Nucleus accumbens (tissue), 56 donors: ENCODE measurements at places on chromosomes 2 and 18.

DNA sequence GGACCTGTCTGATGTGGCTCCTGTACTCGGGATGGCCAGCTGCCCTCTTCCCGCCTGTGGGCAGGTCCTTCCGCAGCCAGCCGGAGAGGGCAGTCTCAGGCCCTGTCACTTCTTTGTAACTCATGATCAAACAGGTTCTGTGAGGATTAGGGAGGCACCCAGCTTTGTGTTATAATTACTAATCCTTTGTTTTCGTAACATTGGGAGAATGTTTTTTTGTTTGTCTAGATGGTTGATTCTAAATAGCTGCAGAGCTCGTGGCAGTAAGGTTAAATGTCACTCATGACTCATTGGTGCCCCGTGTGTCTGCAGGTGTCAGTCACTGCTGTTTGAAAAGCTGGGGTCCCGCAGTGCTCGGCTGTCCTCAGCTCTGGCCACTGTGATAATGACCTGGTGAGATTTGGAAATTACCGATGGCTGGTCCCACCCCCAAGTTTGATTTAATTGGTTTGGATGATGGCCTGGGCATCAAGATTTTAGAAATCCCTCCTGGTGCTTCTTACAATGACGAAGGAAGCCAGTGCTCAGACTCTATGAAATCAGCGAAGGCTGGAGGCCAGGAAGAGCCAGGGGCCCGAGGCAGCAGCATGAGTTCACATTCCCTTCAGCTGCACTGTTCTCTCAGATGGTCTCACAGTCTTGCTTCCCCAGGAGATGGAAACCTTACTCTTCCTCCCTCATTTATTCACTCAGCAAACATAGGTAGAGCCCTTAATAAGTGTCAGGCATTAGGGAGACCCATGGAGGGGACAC is 172.8 kb downstream of the VAPA start:
- DNase-seq = no peak

GRCh38 chr18:29218091-29218490 is 1041.2 kb upstream of the CDH2 start:
- DNase-seq = no peak

DNA sequence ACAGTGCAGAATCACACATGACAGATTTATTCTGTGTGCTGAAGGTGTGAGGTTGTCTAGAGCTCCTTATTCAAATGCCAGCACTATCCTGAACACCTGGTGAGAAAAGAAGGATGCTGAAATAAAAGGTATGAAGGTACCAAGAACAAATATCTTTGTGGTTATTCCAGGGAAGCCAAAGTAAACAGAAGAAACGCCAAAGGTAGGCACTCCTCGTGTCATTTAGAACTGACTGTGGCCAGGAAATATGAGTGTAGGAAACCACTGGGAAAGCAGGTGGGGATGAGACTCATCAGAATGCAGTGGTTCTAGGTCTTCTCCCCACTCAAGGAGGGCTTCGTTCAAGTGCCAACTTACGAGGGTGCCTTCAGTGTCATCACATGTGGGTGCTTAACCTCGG is 80.8 kb downstream of the KIF5C start:
- DNase-seq = no peak

- no peak for DNase-seq
These were observed 147.6 kb upstream of the HDAC4 start for GRCh38 chr2:239548451-239548871.

- no peak for DNase-seq
These were observed 380.2 kb downstream of the TXNL1 start for GRCh38 chr18:56258178-56258577.

DNA sequence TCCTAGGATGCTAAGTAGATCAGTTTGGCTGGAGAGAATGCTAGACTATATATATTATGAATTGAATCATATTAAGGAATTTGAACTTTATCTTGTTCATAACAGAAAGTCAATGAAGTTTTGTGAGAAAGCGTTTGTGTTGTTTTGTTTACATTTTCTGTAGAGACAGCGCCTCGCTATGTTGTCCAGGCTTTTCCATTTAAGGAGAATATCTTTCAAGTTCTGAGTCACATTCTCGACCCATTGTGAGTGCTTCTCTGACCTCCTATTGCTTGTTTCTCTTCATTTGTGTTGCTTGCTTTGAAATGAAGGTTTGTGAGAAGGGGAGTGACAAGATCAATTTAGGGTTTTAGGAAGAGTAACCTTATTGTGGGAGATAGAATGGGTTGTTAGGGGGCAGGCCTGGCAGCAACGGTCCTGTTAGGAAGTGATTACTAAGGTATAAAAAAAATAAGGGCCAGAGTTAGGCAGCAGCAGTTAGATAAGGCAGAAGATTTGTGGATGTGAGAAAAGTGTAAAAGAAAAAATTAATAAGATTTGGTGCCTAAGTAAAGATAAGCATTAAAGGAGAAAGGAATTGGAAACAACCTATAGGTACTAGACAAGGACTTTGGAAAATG is 47.6 kb upstream of the ACVR1 start:
- no peak for DNase-seq

DNA sequence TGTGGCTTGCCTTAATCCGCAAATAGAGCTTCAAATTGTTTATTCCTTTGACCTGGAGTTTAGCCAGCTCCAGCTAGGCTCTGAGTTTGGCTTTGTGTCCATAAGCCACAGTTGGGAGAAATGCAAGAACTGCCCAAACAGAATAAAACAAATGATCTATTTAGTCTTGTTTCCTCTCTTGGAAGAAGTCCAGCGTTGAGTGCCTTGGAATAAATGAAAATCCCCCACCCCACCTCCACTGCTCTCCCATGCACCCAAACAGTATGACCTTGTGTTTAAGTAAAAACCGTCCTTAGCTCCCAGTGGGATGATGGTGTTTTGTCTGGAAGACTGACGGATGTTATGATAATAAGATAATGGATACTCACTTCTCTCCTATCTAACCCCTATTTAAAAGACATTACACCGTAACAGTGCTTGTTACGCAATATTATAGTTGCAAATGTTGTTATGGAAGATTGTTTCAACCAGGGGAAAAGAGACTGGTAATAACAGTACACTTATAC is 3.2 kb upstream of the SERPINE2 start:
- peak; percentile 38 for DNase-seq

- no peak for DNase-seq
These were observed 114.6 kb downstream of the LPIN1 start for GRCh38 chr2:11861044-11861443.

- no peak for DNase-seq
These were observed 60.4 kb downstream of the KIAA1328 start for GRCh38 chr18:36889321-36889720.

GRCh38 chr2:54041135-54041534 is 70.3 kb upstream of the PSME4 start:
- DNase-seq = no peak

DNA sequence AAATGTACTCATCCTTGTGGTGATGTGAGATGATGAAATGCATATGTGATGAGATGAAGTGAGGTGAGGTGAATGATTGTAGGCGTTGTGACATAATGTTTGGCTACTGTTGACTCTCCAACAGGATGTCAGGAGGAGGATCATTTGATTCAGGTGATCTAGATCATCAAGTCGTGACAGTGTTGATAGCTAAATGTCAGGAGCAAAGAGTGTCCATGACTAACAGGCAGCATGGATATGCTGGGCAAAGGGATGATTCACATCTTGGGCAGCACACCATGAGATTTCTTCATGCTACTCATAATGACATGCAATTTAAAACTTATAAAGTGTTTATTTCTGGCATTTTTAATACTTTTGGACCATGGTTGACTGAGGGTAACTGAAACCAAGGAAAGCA is 40.2 kb upstream of the UBXN4 start:
- no peak for DNase-seq

- DNase-seq = no peak
These were observed 27.6 kb upstream of the CALCRL start for GRCh38 chr2:187475499-187476248.

- no peak for DNase-seq
These were observed 47.7 kb downstream of the TMEM182 start for GRCh38 chr2:102809291-102810189.

DNA sequence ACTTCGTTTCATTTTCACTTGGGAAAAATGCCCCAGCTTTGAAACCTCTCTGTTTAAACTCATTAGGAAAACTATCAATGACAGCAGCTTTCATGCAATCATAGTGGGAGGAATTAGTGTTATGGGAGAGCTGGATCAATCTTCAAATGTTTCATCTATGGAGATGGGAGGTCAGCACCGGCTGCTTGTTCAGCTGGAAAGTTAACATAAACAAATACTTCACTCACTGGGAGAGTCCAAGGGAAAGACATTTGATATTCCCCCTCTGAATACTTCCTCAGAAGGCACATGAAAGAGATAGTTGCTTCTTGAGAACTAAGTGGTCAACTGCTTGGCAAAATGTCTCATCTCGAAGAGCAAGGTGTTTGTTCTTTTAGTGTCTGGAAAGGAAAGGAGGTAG is 7.3 kb downstream of the LYPD1 start:
- no peak for DNase-seq

GRCh38 chr2:24077535-24077877 is 1.4 kb upstream of the SF3B6 start:
- no peak for DNase-seq

- DNase-seq = no peak
These were observed 255.3 kb downstream of the BCL11A start for GRCh38 chr2:60298006-60298696.

- no peak for DNase-seq
These were observed 1.4 kb downstream of the RSAD2 start for GRCh38 chr2:6879011-6879410.

DNA sequence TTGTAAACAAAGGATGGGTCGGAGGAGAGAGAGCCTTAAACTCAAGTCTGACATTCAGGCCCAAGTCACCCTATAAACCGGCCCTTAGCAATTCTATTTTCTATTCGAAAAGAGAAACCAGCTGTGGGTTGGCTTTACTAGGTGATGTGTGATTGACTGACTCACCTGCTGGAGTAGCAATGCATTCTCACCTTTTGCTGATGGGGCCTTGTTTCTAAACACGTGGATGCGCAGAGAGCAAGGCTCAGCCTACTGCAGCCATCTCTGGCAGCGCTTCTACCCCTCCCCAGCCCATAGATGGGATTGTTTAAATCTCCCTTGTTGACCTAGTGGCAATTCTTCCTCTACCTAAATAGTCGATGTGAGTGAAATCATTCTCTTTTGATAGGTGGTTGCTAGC is 138.5 kb downstream of the MEIS1 start:
- DNase-seq = no peak

DNA sequence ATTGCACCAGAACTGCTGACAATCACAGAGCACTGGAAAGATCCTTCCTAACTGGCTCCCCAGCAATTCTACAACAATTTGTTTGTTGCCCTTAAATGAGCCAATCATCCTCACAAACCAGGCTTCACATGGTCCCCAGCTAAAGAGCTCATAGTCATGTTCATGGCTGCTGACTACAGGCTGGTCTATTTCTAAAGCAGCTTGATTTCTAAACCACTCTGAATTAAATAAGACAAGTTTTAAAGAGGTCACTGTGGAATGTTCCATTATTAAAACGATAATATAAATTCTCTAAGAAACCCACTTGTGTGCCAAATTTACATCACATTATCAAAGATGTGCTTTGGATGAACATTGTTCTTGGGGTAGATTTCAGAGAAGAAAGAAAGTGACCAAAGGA is 110.7 kb downstream of the COPS8 start:
- no peak for DNase-seq

- no peak for DNase-seq
These were observed 1496.8 kb upstream of the CELF4 start for GRCh38 chr18:39062426-39062825.

GRCh38 chr2:223114170-223114569 is 62.2 kb downstream of the KCNE4 start:
- no peak for DNase-seq

DNA sequence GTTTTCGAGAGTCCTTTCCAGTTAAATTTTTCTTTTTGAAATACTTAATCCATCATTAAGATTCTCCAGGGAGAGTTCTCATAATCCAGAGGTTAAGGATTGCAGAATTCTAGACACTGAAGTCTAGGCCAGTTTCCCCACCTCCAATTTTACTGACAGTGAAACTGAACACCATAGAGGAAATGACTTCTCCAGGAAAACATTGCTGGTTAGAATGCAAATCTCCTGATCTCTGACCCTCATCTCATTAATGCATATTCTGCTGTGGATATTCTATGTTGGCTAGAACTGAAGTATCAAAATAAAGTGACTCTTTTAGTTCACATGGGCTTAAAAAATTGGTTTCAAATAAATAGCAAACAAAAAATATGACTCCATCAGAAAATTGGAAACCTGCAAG is 105.8 kb upstream of the UGP2 start:
- no peak for DNase-seq

GRCh38 chr2:127270663-127271062 is 23.3 kb downstream of the ERCC3 start:
- DNase-seq = no peak

GRCh38 chr2:38806015-38806732 is 28.2 kb downstream of the GEMIN6 start:
- DNase-seq = no peak

DNA sequence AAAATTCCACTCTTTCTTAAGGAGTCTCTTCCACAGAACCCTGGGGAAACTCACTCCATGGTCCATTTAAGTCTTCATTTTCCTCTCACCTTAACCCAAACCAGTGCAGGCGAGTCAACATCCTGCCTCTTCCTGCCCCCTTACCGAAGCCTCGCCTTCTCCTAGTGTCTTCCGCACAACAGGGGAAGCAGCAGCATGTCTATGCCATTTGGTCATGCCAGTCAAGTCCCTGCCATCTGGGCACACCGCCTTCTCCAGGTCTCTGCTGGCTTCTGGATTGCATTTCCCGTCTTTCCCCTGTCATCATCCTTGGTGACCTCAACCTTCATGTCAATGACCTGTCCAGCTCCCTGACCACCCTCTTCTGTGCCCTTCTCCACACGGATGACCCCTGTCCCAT is 77.3 kb upstream of the FZD7 start:
- DNase-seq = no peak

- peak; percentile 6 for DNase-seq
These were observed 68.5 kb upstream of the STK17B start for GRCh38 chr2:196239622-196240587.

GRCh38 chr2:202115479-202115971 is 42.5 kb downstream of the KIAA2012 start:
- no peak for DNase-seq

DNA sequence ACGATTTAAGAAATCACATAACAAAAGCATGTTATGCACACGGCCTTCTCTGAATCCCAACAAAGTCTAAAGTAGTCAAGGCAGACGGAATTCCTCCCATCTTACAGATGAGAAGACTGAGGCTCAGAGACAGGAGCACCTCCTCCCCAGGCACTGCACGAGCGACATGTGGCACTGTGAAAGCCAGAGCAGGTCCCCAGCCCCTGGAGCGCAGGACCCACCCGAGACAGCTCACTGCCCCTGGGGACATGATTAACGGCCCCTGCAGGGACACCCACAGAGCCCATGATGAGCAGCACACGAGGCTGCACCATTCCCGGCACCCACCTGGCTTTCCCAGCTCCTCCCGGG is 53.6 kb downstream of the EIPR1 start:
- no peak for DNase-seq

GRCh38 chr2:210318486-210318885 is 3.5 kb upstream of the MYL1 start:
- DNase-seq = no peak

DNA sequence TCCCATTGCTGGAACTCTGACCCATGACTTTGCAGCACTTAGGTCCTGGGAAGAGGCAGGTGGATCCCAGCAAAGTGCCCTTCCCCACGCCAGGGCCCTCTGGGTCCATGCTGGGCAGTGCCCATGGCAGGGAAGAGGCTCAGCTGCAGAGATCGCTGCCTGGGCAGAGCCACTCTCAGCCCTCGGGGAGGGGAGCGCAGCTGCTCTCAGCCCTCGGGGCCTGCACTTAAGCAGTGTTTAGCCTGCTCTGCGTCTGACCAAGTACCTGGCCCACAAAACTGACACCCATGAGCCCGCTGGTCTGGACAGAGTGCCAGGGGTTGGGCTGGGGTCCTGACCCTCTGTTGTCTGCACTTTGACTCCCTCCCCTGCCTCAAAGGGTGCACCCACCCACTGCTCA is 46.3 kb downstream of the AQP12A start:
- no peak for DNase-seq
